ENCODE measurements at places on chromosomes 7 and 10. TPM values are rescaled to one million over a fixed set of nuclear protein-coding genes. Genes with fewer than 3 reads are reported as not detected.

COL13A1 gene
- 8.5 TPM for total RNA-seq

OR2A12 gene
- not detected for total RNA-seq

VAX1 gene
- total RNA-seq = 0.27 TPM

AMZ1 gene
- total RNA-seq = 0.15 TPM

Data from glutamatergic neuron (in vitro differentiated cells).